ENCODE measurements at places on chromosomes 16 and 17.
A peak's percentile ranks its signal among the peaks of the same experiment; 100 is the strongest.

DNA sequence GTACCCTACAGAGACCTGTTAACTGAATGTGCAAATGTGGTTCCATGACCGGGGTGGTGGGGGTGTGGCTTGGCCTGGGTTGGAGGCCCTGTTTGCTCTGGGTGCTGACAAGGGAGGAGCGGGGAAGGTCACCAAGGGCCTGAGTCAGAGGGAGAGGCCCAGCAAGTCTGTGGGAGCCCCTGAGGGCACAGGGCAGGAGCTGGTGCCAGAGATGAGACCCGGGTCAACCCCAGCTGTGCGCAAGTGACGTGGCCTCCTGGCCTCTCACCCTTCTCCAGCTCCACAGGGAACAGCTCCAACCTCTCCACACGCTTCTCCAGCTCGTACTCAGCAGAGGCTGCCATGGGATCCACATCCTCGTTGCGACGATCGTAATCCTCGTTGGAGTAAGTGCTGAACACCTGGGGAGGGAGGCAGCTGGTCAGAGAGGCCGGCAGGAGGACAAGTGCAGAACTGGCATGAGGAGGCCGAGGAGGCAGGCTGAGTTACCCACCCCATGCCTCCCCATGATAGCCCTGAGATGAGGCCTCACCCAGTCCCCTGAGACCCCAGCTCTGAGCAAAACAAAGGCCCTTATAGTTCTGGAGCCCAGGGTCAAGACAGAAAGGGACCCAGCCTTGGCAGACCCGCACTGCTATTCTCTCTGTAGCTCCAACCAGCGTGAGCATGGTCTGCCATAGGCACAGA lies 5.5 kb downstream of the PPP1R9B start:
- peak; percentile 54 for DNase-seq

- no peak for DNase-seq
Measured at GRCh38 chr16:88020516-88020885, 69.3 kb downstream of the BANP start.

GRCh38 chr16:72972878-72973571 lies 74.9 kb downstream of the ZFHX3 start:
- no peak for DNase-seq

GRCh38 chr17:16477255-16477654 lies 14.7 kb downstream of the LRRC75A start:
- DNase-seq: peak; percentile 94

GRCh38 chr17:29068818-29069217 lies 25.9 kb downstream of the PIPOX start:
- DNase-seq: no peak

- no peak for DNase-seq
Measured at GRCh38 chr17:38421871-38422827, 6.1 kb upstream of the ARHGAP23 start.

DNA sequence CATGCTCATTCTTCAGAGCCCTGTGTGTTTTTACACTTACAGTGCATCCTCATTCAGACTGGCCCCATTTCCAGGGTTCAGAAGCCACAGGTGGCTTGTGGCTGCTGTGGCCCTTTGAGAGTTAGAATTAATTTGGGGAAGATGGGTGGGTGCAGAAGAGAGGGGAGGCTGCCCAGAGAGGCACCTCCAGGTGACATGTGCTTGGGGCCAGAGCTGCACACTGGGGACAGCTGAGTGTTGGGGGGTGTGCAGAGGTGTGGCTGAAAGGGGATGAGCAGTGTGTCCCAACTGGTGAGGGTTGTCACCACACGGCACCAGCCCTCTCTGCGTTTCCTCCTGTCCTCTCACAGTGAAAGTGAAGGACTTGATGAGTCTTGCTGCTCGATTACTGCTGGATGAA lies 6.9 kb upstream of the EIF1 start:
- DNase-seq: no peak

- DNase-seq: no peak
Measured at GRCh38 chr17:81523402-81524038, 4.7 kb upstream of the FSCN2 start.

DNA sequence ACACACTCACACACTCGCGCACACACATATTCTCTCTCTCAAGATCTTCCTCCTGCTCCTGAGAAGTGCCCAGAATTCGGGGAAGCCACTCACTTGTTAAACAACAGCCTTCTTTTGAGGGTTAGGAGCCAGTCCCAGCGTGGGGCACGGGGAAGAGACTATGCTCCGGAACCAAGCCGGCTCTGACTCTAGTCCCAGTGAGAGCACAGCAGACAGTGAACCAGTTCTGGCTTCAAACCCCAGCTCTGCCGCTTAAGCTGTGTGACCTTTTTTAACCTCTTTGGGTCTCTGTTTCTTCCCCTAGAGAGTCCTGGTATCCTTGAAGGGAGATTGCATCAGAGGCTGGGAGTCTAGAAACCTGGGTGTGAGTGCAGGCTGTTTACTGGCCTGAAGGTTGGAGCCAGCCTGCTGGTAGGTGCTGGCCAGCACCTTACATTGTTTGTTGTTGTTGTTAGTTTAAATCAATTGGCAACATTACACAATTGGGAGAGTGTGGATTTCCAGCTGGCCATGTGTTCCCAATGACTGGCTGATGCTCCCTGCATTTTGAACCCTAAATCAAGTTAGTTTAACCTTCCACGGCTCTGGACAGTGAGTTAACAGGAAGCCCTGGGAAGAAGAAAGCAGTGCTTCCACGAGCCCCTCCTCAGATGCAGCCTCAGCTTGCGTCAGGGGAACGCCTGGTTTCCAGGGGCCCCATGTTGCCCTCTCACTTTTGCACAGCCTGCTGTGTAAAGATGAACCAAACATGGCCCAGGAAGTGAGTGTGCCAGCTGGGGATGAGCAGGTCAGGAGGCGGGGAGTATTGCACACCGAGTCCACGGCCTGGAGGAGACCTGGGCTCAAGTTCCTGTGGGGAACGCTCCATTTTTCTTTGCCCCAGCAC lies 71.5 kb downstream of the GAS7 start:
- DNase-seq: peak; percentile 39

DNA sequence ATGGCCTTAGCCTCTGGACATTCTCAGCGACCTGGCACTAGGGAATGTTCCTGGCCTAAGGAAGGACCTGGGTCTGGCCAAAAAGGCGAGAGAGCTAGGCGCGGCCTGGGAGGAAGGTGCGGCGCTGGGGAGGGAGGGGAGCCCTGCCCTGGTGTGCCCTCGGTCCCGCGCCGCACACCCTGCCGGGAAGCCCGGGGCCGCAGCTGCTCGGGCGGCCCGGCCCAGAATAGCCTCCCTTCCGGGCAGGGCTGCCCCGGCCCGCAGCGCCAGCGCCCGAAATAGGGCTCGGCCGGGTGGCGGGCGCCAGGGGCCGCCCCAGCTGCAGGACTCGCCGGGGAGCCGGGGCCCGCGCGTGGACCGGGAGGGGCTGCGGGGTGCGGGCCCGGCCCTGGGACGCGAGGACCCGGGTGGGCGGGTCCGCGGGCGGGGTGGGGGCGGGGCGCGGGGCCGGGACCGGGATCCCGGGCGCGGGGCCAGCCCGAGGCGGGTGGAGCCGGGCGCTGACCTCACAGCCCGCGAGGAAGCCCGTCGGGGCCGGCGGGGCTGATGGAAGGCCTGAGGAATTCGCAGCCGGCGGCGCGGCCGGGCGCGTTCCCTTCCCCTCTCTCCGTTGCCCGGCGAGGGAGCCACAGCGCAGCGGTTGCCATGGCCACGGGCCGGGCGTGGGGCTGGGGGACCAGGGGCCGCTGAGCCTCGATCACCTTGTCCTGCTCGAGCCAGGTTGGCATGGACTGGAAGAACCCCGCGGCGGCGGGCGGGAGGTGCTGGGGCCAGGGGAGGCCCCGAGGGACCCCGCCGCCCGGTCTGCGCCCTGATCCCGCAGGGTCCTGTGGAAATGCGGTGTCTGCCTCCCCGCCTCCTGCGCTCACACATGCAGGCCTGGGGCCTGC lies 18.1 kb downstream of the SOCS3 start:
- peak; percentile 83 for DNase-seq

DNA sequence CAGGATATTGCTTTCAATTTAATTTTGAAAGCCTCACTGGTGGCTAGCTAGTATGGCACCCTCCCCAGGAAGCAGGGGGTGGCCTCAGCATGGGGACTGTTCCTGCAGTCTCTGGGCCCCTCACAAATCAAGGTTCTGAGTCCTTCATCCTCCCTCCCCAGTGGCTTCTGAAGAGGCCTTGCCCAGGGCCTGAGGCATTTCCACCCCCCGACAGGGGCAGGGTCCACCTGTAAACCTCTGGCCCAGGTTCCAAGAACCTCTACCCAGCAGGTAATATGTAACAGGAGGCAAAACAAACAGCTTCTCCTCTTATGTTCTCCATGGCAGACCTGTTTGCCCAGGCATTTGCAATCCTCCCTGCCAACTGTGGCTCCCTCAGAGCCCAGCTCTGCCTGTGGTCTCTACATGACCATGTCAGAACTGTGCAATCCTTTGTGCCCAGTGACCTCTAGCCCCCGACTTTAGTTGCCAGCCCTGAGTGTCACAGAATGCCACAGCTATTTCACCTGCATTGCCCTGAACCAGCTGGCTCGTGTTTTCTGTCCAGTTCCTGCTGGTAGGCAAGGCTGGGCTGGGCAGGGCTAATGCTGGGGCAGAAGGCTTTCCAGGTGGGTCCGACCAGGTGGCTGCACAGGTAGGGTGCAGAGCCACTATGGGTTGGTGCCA lies 14.3 kb downstream of the ACSF2 start:
- no peak for DNase-seq

- no peak for DNase-seq
Measured at GRCh38 chr17:47957591-47958490, at the start of gene PRR15L. PRR15L (minus strand) TSS chr17:47957883; CDS start chr17:47953234, 4,649 bp downstream.

DNA sequence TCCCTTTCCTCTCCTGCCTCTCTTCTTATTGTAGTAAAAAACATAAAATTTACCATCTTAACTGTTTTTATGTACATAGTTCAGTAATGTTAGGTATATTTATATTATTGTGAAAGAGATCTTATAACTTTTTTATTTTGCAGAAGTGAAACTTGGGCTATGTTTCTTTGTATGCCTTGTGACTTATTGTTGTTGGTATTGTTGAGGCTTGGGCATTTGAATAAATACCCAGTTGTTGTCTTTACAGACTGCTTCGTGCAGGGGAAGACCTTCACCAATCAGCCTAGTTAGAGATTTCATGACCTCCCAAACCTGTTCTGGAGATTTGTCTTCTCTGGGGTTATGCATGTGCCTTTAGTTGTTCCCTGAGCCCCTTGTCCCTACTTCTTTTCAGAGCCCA lies 31.9 kb downstream of the REXO5 start:
- DNase-seq: no peak

GRCh38 chr16:49465661-49466528 lies 92.3 kb downstream of the C16orf78 start:
- DNase-seq: no peak

GRCh38 chr17:36939802-36940312 lies 2.6 kb downstream of the LHX1 start:
- no peak for DNase-seq

- peak; percentile 84 for DNase-seq
Measured at GRCh38 chr16:53052519-53053501, at the start of gene CHD9NB. CHD9NB (minus strand) TSS chr16:53052897; CDS start chr16:53044158, 8,739 bp downstream.

DNA sequence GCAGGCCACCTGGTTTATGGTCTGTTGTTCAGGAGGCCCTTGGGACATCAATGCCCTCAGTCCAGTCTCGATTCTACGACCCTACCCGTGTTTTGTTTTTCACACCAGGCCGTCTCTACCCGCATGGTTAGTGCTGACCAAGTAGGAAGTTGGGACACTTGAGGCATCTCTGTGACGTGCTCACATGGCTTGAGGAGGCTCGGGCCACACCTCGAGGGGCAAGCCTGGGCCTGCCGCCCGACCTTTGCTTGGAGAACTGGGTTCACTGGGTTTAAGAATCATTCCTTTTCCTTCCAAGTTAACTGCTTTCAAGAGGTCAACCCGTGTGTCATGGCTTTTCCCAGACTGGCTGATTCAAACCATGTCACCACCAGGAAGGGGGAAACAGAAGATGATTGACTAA lies 86.8 kb downstream of the CMIP start:
- DNase-seq: no peak

GRCh38 chr17:1733759-1734158 lies 8.9 kb upstream of the SERPINF2 start:
- DNase-seq: no peak

GRCh38 chr16:73161977-73162376 lies 114.0 kb upstream of the ZFHX3 start:
- DNase-seq: no peak

- no peak for DNase-seq
Measured at GRCh38 chr17:79984877-79985276, 50.8 kb downstream of the TBC1D16 start.

GRCh38 chr17:43614561-43614960 lies 47.2 kb downstream of the MEOX1 start:
- DNase-seq: no peak

DNA sequence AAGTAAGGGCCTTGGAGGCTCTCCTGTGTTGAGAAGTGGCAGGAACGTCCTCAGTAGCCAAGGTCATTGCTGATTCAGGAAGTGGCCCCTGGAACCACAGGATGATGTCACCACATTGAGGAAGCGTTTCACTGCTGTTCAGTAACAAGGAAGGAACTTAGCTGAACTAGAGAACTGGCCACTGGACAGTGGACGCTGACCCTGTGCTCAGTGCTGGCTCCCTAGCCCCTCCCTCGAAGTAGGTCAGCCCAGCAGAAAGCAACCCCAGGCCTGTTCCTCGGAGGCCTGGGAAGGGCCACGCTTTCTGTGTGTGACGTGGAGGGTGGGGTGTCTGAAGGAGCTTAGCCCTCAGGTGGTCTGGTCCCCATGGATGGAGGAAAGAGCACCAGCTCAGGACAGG lies 58.3 kb downstream of the B9D1 start:
- DNase-seq: peak; percentile 81

GRCh38 chr17:81127133-81127455 lies 38.2 kb upstream of the PVALEF start:
- no peak for DNase-seq

DNA sequence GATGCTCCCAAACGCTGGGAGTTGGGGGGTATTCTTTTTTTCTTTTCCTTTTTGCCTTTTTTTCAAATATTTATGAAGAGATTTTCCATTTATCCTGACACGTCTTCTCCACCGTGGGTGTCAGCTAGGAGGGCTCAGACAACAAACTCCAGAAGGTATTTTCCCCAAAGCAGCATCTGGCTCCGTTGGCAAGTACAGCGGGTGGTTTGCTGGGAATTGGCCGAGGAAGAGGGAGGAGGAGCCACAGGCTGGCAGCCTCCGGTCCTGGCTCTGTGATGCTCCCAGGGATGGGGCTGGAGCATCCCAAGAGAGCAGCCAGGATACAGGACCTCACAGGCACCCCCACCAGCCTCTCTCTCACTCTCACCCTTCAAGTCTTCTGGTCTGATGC lies 10.9 kb upstream of the CACNG4 start:
- no peak for DNase-seq

- DNase-seq: no peak
Measured at GRCh38 chr17:3914312-3914670, 2.0 kb downstream of the P2RX1 start.

GRCh38 chr17:82553210-82553930 lies 33.8 kb downstream of the FOXK2 start:
- DNase-seq: no peak

GRCh38 chr16:50721549-50722404 lies 20.1 kb upstream of the CYLD start:
- no peak for DNase-seq

- peak; percentile 64 for DNase-seq
Measured at GRCh38 chr16:87895641-87896141, 26.4 kb upstream of the SLC7A5 start.

GRCh38 chr16:1390239-1390779 lies 24.2 kb downstream of the UNKL start:
- DNase-seq: no peak

- no peak for DNase-seq
Measured at GRCh38 chr17:55820675-55821074, 69.8 kb downstream of the PCTP start.

Measured in EL (cell line).